Natural killer cell treated with Interleukin-12 subunit alpha and Interleukin-12 subunit beta and Interleukin-15 and Interleukin-18, amount 100 ng/mL, for 72 hours (primary cell): ENCODE measurements at places on chromosomes 5 and 9. TPM values are rescaled to one million over a fixed set of nuclear protein-coding genes. Genes with fewer than 3 reads are reported as not detected.

TAF11L5 gene
- not detected for total RNA-seq

DNA sequence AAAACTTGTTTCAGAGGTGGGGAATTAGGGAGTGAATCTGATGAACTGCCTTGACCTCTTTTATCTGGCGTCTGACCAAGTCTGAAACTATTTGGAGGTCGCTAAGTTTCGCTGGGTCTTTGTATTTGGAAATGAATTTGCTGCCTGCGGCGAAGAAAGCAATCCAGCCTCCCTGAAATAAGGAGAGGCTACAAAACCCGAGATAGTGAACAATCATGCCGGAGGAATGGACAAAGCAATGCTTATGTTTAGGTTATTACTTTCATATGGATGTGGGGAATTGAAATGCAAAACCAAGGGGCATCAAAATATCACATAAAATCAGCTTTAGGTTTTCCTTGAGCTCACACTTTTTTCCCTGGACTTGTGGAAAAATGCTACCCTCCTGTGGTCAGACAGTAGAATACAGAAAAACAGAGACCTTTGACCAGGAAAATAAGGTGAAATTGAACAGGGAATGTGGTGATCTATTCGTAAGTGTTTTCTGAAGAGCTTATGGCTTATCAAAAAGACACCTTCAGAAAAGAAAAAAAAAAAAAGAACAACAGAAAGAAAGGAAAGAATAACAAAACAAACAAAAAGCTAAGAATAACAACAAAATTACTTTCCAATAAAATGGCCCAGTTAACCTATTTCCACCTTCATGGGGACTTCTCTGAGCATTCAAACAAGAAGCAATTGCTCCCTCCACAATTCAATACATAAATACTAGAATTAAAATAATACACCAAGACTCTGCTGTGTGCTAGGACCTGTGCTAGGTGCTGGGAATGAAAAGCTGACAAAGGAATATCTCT lies 68.6 kb upstream of the DPYSL3 start:
- no peak for DNase-seq

DNA sequence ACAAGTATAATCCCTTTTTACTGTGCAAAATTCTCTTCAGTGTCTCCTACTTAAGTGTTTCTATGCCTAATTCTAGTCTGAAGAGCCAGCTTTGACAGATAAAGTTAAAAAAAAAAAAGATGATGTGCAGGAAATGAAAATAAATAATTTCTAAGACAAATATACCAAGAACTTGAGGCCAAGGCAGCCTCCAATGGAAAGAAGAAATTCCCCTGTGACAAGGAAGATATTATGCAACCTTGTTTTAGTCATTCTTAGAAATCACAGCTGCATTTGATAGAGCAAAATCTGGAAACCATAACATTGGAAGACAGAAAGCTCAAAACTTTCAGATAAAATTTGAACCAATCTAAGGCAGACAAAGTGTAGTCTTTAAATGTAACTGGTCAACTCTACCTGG lies 375.9 kb upstream of the TLE4 start:
- DNase-seq, result no peak

GRCh38 chr5:24161559-24161958 lies 483.2 kb downstream of the CDH10 start:
- DNase-seq, result no peak

- DNase-seq, result no peak
Measured at GRCh38 chr5:60945813-60946187, 795 bp downstream of the NDUFAF2 start.

- DNase-seq, result peak; percentile 81
Measured at GRCh38 chr5:43042626-43043399, 2.7 kb upstream of the ANXA2R start.

DNA sequence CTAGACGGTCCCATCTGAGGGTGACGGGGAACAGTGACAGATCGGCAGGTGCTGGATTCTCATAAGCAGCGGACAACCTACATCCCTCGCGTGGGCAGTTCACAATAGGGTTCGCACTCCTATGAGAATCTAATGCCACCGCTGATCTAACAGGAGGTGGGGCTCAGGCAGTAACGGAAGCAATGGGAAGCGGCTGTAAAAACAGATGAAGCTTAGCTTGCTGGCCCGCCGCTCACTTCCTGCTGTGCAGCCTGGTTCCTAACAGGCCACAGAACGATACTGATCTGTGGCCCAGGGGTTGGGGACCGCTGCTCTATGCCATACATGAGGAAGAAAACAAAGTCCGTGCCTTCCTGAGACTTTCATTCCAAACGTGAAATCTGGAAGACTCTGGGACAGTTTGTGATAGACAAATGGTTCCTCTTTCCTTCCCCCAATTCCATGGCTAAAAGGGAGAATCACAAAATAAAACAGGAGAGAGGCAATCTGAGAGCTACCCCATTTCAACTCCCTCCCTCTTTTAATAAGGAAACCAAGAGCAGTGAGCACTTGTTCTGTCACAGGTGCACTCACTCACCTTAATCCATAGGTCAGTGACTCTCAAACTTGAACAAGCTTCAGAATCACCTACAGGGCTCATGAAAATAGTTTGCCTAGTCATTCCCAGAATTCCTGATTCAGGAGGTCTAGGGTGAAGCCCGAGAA lies 12.1 kb downstream of the PDCL start:
- DNase-seq, result peak; percentile 66

DNA sequence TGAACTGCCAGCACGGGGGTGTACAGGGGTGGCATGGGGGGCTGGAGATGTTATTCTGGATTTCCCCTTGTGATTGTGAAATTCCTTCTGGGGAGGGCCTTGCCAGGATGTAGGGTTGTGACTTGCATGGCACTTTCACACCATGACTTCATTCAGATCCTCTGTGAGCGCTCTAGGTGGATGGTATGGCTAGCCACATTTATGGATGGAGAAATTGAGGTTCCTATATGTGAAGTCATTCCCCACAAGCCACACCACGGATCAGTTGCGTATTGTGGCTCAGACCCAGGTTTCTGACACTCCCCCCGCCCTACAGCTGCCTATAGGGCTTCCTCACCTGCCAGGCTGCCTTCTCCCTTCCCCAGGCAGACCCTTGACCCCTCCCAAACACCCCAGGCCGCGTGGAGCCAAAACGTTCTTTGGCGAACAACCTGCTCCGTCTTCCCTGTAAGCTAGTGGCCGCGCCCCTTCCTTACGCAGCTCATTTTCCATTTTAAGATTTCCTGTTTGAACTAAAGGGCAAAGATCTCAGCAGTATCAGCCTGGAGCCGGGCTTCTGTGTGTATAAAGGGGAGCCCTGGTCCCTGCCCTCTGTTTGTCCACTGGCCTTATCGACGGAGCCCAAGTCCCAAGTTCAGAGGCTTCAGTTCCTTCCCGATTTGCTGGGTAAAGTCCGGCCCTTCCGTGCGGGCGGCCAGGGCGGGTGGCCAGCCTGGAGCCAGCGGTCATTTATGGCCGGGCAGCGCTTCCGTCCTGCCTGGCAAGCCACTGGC lies 97.8 kb upstream of the KLF4 start:
- no peak for DNase-seq

GRCh38 chr5:120703918-120704587 lies 240.0 kb downstream of the PRR16 start:
- no peak for DNase-seq

NUTM2F gene
- total RNA-seq, result not detected

LRRC70 gene
- 3.3 TPM for total RNA-seq

DNA sequence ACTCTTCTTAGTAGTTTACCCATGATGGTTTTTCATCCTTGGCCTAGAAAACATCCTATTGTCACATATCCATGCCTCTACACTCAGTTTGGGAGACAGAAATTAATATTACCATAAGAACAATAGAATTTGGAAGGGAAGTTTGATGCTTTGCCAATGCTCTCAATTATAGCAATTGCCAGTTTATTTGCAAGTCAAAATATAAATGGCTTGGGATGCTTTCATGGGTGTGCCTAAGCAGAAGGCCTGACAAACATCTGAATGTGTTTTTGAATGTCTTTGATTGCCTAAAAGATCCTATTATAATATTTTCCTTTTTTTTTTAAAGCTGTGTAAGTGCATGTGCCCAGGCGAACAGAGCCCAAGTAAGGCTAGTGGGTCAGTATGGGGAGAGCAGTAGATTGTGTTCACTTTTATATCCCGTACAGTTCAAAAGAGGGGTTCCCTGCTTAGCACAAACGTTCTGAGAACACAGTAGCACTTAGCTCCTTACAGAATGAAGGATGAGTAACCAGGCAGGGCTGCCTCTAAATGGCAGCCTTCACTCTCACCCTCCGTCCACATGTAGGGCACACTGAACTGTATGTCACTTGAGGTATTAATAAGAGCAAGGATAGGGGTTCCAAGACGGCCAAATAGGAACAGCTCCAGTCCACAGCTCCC lies 56.0 kb upstream of the AGXT2 start:
- no peak for DNase-seq

DNA sequence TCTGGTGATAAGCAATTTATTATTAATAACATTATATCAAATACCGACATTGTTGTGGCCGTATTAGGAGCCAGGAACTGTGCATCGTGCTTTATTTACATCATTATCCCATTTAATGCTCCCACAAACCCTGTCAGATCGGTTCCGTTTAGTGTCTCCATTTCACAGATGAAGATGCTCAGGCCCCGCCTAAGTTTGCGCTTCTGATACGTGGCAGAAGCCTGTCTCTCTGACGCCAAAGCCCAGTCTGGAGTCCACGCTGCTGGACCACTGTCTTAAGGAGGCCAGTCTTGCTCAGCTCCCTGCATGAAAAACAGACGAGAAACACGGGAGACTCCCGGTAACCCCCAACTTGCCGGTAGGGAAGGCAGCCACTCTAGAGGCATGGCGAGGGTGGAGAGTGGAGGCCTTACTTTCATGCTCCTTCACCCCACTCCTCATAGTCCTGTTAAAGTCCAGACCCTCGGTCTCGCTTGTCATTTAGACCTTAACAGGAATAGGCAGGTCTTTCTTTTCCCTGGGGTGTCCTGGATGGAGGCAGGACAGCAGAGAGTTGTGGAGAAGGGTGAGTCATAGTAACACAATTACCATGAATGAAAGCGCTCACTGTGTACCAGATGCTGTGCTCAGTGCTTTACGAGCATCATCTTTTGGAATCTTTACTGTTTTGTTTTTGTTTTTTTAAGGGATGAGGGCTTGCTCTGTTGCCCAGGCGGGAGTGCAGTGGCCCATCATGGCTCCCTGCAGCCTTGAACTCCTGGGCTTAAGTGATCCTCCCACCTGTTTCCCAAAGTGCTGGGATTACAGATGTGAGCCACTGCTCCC lies 872 bp downstream of the TXNDC15 start:
- no peak for DNase-seq
